ENCODE measurements at places on chromosomes 3 and 15. TPM values are rescaled to one million over a fixed set of nuclear protein-coding genes. Genes with fewer than 3 reads are reported as not detected.

GOLGA8G gene
- not detected for total RNA-seq

ASB7 gene
- total RNA-seq = 12.6 TPM

AGBL1 gene
- total RNA-seq = not detected

SSUH2 gene
- total RNA-seq = 0.17 TPM

TRH gene
- total RNA-seq = not detected

TGM5 gene
- not detected for total RNA-seq

RPP25 gene
- total RNA-seq = 2.3 TPM

HTR3E gene
- total RNA-seq = not detected

EID1 gene
- total RNA-seq = 63.4 TPM

SIN3A gene
- total RNA-seq = 21.9 TPM

TAGLN3 gene
- not detected for total RNA-seq

SERPINI1 gene
- total RNA-seq = 23.6 TPM

BLM gene
- 0.33 TPM for total RNA-seq

CACNA1D gene
- 3.8 TPM for total RNA-seq

GRCh38 chr15:77025941-77026411 lies 31.1 kb downstream of the PSTPIP1 start:
- DNase-seq = no peak

GRCh38 chr3:71361334-71361890 lies 222.1 kb downstream of the FOXP1 start:
- DNase-seq = no peak

- no peak for DNase-seq
Observed at GRCh38 chr15:99249270-99249841, at the start of gene TTC23. TTC23 (minus strand) TSS chr15:99249581; CDS start chr15:99228712, 20,869 bp downstream.

- DNase-seq = no peak
Observed at GRCh38 chr15:64636556-64636955, 138.8 kb downstream of the RBPMS2 start.

- no peak for DNase-seq
Observed at GRCh38 chr15:85937661-85938060, 142.0 kb upstream of the AGBL1 start.

GRCh38 chr3:172869368-172869771 lies 118.8 kb downstream of the ECT2 start:
- no peak for DNase-seq

DNA sequence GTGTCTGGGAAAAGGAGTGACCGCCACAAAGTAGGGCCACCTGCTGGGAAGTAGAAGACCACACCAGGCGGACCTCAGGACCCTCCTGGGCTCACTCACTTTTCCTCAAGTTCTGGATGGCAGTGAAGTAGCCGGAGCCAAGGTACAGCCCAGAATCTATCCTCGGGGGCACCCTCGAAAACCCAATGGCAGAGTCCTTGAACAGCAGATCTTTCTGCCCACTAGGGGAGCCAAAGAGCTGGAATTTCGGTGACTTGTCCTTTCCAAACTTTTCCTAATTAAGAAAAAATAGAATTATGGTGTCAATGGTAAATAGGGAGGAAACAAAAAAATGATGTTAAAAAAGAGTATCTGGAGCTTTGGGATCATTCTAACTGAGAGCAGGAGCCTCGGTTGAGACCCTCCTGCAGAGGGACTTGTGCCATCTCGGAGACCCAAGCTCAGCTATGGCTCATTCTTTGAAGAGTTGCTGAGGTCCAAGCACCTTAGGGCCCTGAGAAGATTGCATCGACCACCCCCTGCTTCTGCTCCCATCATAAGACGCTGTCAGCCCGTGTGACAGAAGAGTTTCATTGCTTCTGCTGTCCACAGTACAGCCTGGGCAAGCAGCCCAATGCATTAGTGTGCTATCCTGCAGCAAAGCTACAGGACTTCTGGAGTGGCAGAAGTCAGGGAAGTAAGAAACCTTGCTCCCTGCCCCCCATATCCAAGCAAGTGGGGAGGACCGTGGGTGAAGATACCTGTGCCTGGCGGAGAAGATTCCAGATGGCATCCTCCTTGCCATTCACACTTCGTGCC lies 14.8 kb downstream of the LTF start:
- no peak for DNase-seq

GRCh38 chr15:34584996-34585395 lies 1.5 kb upstream of the GOLGA8B start:
- no peak for DNase-seq

- DNase-seq = no peak
Observed at GRCh38 chr3:26012241-26012745, 222.4 kb downstream of the OXSM start.

- DNase-seq = no peak
Observed at GRCh38 chr3:50644561-50644960, 27.6 kb downstream of the MAPKAPK3 start.

DNA sequence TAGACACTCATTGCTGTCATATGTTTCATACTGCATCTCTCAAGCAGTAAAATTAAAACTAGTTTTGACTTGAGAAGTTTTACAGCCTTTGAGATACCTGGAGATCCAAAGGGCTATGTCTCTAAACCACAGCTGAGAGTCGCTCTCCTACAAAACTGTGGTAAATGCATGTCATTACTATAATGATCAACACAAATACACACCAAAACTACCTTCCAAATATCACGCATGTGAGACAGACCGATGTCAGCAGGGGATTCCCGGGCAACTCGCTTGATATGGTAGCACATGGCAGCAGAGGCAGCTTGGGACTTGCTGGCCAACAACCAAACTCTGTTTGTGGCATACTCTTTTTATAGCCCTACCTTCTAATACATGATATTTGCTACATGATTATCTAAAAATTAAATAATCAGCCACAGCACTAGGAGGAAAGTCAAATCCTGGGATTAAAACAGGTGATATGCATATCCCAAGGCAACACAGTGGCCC lies 56.3 kb downstream of the PDZRN3 start:
- DNase-seq = no peak

- no peak for DNase-seq
Observed at GRCh38 chr15:37138591-37139215, 38.4 kb upstream of the MEIS2 start.

DNA sequence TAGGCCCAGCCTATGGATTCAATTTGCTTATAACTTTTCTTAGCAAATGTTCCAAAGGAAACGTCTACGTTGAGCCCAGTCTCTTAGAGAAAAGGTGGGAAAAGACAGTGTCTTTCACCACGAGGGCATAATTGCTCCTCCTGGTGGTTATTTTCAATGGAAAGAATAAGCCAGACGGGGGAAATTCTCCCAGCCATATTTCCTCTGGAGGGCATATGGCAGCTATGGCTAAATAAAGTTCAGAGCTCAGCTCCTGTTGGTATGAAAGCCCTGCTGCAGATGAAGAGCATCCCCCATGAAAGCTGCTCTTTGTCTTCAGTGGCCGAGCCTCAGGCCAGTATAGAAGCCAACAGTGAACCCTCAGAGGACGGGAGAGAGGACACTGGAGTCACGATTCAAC lies 297.9 kb downstream of the RYR3 start:
- no peak for DNase-seq

Data from liver (tissue), 10 donors.